ENCODE measurements at places on chromosomes 3 and 15. TPM values are rescaled to one million over a fixed set of nuclear protein-coding genes. Genes with fewer than 3 reads are reported as not detected.

DNA sequence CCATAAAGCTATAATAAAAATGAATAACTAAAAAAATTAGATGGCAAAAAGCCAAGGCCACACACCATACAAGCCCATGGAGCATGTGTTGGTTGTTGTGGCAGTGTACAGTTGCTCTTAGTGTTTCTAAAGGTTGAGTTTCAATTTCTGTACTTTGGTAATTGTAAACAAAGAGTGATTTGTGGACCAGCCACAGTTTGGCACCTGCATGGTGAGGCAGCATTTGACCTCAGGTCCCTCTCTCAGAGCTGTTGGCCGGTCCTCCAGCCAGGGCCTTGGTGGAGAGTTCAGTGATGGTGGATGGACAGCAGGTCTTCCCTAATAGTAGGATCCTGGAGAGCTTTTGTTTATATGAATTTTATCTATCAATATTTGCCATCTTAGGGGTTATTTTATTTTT, 5.6 kb downstream of the ACAD9 start:
- no peak for DNase-seq

- peak; percentile 53 for DNase-seq
These were observed 28.1 kb upstream of the CNBP start for GRCh38 chr3:129211772-129212171.

The TMEM207 gene
- not detected for polyA plus RNA-seq

- DNase-seq, result no peak
These were observed 6.7 kb upstream of the PFN2 start for GRCh38 chr3:149977386-149977785.

DNA sequence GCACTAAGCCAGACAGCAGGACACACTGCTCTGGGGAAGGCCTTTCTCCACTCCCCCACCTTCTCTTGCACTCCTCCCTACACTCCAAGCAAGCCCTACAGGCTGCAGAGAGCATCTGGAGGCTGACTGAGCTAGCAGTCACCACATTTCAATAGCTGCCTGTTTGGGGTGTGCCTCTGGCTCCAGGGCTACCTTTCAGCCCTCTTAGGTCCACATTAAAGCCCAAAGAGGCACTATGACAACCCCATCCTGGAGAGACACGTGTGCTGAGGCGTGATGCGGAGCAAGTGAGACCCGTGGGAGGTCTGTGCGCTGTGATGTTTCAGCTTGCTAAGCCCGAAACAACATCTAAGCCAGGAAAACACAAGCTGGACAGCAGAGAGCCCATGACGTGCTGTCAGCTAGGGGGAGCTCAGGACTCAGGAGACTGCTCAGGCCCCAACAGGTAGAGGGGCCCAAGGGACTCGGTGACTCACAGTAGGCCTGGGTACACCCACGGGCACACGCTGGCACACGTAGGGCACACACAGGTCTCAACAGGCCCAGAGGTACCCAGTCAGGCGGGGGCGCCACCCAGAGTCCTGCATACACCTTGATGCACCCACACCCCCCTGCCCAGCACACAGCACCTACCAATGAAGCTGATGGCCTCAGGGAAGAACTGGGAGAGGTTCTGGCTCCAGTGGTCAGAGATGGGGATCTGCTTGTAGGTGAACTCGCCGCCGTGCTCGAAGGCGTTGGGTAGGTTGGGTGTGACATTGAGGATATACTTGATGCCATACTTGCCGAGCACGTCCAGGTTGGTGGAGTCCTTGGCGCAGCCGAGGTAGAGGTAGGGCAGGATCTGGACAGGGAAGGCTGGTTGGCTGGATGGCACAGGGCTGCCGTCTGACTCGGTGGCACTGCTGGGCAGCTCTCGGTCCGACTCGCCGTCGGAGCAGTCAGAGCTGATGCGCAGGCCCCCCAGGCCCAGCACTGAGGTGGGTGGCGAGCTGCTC, 2.8 kb downstream of the DUSP7 start:
- DNase-seq, result no peak

GRCh38 chr3:11629716-11630115, 14.0 kb downstream of the VGLL4 start:
- no peak for DNase-seq

GRCh38 chr3:101791778-101792177, 12.8 kb downstream of the NXPE3 start:
- DNase-seq, result no peak

Data from SK-N-SH (cell line).